ENCODE measurements at places on chromosomes 16 and 17.

GRCh38 chr16:75750528-75750927 is 24.2 kb upstream of the CPHXL start:
- DNase-seq, result no peak

DNA sequence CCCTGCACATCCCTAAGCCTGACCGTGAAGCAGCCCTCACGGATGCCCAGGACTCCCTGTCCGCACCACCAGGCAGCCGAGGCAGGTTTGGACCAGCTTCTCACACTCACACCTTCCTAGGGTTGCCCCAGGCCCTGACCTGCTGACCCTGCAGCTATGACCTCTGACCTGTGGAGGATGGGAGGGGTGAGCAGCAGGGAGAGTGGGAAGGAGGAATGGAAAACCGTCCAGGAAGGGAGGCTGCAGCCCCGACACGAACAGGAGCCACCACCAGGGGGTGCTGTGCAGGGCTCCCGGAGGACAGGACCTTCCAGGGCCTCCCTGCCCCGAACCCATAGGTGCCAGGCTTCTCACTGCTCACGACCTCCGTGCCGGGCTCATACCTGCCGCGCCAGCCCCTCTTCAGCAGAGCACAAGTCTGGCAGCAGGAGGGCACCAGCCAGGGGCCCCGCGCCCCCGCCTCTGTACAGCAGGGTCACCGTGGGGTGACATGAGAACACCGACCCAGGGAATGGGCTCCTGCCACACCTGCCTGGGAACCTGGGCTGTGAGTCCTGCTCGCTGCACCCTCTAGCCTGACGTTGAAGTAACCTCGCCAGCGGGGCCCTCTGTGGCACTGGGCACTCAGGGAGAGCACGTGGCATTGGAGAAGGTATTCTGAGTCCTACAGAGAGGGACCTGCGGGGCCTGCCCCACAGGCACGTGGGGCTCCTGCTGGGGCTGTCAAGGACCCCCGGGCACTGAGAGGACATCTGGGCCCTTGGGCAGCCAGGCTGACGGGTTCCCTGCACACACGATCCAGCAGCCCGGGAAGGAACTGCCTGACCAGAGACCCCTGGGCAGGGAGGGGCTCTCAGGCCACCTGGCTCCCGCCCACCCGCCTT is 37.6 kb downstream of the CTU2 start:
- peak; percentile 39 for DNase-seq

- no peak for DNase-seq
These were observed 9.8 kb upstream of the ADAT1 start for GRCh38 chr16:75632857-75633256.

- no peak for DNase-seq
These were observed 29.0 kb downstream of the RBBP6 start for GRCh38 chr16:24568392-24568791.

- no peak for DNase-seq
These were observed 5.1 kb upstream of the EVPL start for GRCh38 chr17:76032073-76032779.

DNA sequence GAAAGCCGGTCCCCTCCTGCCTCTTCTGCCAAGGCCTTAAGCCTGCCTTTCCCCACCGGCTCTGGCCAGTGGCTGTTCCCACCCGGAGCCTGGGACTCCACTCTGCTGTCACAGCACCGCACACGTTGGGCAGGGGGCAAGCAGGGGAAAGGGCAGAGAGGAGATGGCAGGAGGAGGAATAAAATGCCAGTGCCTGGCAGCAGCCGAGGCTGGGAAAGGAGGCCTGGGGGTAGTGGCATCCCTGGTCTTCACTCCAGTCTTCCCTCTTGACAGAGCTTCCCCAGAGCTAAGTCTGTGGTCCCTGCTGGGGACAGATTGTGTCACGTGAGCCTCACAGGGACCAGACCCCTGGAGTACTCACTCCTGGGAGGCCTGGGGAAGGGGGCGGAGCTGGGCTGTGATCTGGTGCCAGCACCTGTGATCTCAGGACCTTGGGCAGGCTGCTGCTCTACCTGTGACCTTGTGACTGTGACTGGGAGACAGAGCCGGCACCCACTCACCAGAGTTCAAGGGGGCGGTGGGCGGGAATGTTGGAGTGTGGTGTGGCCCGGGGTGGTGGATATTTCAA is 97.2 kb upstream of the GSE1 start:
- no peak for DNase-seq

- no peak for DNase-seq
These were observed at the start of gene MIF4GD for GRCh38 chr17:75270966-75271232. MIF4GD (minus strand) TSS chr17:75271231; CDS start chr17:75270195, 1,036 bp downstream.

DNA sequence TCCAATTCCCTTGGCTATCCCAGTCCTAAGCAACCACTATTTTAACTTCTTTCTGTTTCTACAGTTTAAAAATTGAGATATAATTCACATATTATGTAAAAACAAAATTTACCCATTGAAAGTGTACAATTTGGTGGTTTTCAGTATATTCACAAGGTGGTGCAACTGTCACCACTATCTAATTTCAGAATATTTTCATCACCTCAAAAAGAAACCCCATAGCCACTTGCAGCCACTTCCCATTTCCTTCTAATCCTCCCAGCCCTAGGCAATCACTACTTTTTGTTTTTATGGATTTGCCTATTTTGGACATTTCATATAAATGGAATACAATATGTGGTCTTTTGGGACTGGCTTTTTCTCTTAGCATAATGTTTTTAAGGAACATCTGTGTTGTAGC is 36.1 kb upstream of the NACA2 start:
- no peak for DNase-seq

- DNase-seq, result no peak
These were observed 4.9 kb upstream of the LIMD2 start for GRCh38 chr17:63704836-63705235.

DNA sequence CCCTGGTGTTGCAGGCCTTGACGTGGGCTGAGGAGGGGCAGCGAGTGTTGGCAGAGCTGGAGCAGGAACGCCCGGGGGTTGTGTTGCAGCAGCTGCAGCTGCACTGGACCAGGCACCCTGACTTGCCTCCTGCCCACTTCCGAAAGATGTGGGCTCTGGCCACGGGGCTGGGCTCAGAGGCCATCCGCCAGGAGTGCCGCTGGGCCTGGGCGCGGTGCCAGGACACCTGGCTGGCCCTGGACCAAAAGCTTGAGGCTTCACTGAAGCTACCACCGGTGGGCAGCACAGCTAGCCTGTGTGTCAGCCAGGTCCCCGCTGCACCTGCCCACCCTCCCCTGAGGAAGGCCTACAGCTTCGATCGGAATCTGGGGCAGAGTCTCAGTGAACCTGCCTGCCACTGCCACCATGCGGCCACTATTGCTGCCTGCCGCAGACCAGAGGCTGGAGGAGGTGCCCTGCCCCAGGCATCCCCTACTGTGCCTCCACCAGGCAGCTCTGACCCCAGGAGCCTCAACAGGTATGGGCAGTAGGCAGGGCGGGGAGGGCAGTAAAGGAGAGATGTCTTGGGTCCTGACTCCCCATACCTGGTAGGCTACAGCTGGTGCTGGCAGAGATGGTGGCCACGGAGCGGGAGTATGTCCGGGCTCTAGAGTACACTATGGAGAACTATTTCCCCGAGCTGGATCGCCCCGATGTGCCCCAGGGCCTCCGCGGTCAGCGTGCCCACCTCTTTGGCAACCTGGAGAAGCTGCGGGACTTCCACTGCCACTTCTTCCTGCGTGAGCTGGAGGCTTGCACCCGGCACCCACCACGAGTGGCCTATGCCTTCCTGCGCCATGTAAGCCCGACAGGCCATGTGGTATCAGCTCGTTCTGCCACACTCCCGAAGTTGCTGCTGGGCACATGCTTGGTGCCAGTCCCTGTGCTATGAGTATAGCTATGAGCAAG is 5.6 kb downstream of the PLEKHG4 start:
- no peak for DNase-seq

GRCh38 chr16:81251871-81252270 is 13.4 kb downstream of the BCO1 start:
- DNase-seq, result no peak

DNA sequence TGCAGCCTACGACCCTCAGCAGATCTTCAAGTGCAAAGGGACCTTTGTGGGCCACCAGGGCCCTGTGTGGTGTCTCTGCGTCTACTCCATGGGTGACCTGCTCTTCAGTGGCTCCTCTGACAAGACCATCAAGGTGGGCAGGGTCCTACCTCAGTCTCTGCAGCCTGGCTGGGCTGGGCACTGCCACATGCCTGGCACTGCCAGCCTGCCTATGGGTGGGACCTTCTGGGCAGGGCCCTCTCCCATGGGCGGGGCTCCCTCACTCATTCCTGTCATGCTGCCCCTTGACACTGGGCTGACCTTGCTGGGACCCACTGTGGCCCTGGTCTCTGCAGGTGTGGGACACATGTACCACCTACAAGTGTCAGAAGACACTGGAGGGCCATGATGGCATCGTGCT is 18.3 kb downstream of the TRAF7 start:
- DNase-seq, result no peak

DNA sequence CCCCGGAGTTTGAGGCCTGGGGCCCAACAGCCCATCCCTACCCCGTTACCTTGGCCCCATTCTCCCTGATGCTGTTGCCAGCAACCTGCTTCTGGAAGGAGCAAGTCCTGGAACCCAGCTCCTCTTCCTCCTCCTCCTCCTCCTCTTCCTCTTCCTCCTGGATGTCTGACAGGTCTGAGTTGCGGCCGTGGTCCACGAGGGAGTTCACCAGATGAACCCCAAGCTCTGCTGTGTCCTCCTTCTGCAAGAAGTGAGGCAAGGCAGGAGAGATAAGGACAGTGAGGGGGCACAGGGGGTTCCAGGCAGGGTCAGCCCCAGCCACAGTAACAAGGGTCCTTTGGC is 18.7 kb downstream of the TSPOAP1 start:
- no peak for DNase-seq

- DNase-seq, result no peak
These were observed 18.8 kb downstream of the TNRC6A start for GRCh38 chr16:24748242-24748641.

GRCh38 chr17:40499551-40500189 is 1.8 kb downstream of the TNS4 start:
- DNase-seq, result peak; percentile 63

- DNase-seq, result no peak
These were observed 51.5 kb downstream of the LDHD start for GRCh38 chr16:75065149-75065505.

- DNase-seq, result no peak
These were observed 5.7 kb upstream of the ACTG1 start for GRCh38 chr17:81518113-81518784.

GRCh38 chr16:89822188-89823086 is 5.8 kb upstream of the SPIRE2 start:
- no peak for DNase-seq

- DNase-seq, result no peak
These were observed 3.6 kb upstream of the CCL1 start for GRCh38 chr17:34366529-34367107.

GRCh38 chr17:76497979-76498875 is 3.0 kb downstream of the RHBDF2 start:
- peak; percentile 77 for DNase-seq

DNA sequence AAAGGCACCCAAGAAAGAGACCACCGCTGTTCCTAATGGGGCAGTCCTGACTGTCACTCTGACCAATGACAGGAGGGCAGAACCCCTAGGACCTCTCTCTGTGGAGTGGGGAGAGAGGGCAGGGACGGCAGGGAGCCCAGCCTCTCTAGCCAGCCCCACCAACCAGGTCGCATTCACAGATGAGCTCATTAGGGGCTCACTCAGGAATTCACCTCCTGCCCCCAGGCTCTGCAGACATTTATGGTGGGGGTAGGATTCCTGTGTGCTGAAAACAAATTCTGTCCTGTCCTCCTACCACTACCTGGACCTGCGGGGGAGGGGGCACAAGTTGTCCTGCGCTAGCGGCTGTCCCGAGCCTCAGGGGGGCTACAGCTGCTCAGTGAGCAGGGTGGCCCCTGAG is 27.7 kb upstream of the GPRC5C start:
- DNase-seq, result no peak

GRCh38 chr16:53745753-53746266 is 41.9 kb downstream of the FTO start:
- DNase-seq, result no peak

- no peak for DNase-seq
These were observed 78.9 kb downstream of the CMIP start for GRCh38 chr16:81523387-81524115.

DNA sequence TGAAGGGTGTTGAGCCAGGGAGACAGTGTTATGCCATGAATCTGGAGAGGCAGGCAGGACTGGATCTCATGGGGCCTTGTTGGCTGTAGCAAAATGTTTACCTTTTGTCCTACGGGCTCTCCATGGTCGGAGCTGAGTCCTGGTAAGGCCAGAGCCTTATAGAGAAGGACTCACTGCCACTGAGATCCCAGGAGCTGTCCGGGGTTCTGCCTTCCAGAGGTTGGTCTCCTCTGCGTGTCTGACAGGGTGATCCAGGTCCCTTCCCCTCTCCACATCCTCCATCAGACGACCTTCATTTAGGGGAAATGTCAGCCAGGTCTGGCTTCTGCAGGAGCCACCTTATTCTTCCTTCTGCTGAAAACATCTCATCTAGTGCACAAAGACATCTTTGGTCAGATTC is 285.2 kb upstream of the N4BP1 start:
- DNase-seq, result no peak
